ENCODE measurements at places on chromosomes 12 and 14.

- no peaks in the 10 kb centered on the region for H3K27me3 ChIP-seq
- H3K27ac ChIP-seq = no peak overlapping the region
- H3K4me1 ChIP-seq = no peaks in the 10 kb centered on the region
- no peak overlapping the region for H3K4me3 ChIP-seq
- DNase-seq = no peak
- no peaks in the 10 kb centered on the region for H3K36me3 ChIP-seq
Measured at GRCh38 chr12:95034750-95035149, 31.3 kb upstream of the NDUFA12 start.

DNA sequence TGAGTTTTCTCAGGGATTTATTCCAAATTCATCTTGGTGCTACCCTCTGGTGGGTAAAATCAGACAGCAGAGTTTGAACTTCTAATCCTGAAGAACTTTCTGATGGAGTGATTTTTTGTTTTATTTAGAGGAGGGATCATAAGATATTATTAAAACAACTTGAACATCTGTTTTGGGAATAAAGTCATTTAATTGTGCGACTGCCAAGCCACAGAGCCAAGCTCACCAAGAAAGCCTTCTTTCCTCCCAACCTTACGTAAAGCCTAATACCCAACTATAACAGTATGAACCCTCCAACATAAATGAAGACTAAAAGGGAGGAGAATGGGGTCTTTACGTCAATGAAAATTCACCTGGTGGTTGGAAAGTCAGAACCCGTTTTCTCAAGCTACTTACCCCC, 205.5 kb upstream of the IGF1 start:
- H3K36me3 ChIP-seq = no peaks in the 10 kb centered on the region
- H3K27me3 ChIP-seq = no peaks in the 10 kb centered on the region
- no peak for DNase-seq
- H3K27ac ChIP-seq = no peak overlapping the region
- no peak overlapping the region for H3K4me3 ChIP-seq
- no peaks in the 10 kb centered on the region for H3K4me1 ChIP-seq

DNA sequence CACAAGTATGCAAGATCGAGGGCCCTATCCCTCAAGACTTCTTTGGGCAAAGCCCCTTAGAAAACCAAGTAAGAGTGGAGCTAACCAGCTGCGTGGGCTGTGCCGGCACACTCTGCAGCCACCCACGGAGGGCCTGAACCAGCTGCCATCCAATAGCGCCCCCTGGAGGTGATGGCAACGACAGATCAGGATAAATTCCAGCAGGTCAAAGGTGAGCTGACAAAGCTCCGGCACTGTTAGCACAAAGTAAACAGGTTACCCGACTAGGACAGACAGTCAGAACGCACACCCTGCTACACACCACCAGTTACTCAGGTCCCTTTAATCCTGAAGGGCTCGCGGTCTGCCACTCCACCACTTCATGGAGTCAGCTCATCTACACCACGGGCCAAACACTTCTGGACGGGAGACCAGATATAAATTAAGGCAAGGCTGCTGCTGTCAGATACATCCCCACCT, 4.9 kb downstream of the ZBTB39 start:
- no peaks in the 10 kb centered on the region for H3K36me3 ChIP-seq
- H3K4me3 ChIP-seq = no peak overlapping the region
- peaks cover 3% of the 10 kb centered on the region for H3K4me1 ChIP-seq
- no peak overlapping the region for H3K27ac ChIP-seq
- H3K27me3 ChIP-seq = no peaks in the 10 kb centered on the region

DNA sequence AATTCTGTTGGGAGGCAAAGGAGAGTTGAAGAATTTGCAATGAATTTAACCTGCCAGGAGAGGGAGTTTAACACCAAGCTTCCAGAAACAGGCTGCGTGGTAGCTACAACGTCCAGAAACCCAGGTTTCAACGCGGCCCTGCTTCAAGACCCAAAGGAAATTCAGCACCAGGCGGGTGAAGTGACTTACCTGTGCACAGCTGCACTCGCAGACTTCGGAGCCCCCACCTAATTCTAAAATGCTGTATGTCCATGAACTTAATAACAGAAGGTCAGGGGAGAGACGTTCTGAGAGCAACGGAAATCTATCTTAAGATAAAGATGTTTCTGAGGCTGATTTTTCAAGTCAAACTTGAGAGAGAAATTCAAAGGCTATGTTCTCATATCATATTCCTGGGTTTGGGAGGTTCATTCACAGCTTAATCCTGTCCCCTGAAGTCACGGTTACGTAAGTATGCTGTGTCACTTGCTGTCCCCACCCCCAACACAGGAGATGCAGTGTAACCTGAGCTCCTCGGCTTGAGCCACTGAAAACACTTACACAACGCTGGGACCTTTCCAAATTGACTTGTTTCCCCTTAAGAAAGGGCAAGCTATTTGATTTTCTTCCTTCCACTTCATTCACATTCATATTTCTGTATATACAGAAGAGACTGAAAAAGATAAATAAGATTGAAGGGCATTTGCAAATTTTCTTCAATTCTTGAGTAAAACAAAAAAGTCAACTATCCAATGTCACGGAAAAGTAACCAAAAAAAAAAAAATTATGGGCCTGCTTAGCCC, 22.7 kb downstream of the CLIP1 start:
- H3K27me3 ChIP-seq = no peaks in the 10 kb centered on the region
- H3K27ac ChIP-seq = peak overlapping the region; percentile 61
- peak overlapping the region; percentile 8 for H3K4me3 ChIP-seq
- DNase-seq = peak; percentile 61
- no peaks in the 10 kb centered on the region for H3K36me3 ChIP-seq

- peaks cover 4% of the 10 kb centered on the region for H3K4me1 ChIP-seq
- DNase-seq = no peak
- no peak overlapping the region for H3K27ac ChIP-seq
- no peaks in the 10 kb centered on the region for H3K27me3 ChIP-seq
- no peak overlapping the region for H3K4me3 ChIP-seq
Measured at GRCh38 chr14:101220921-101221510, 317.5 kb upstream of the RTL1 start.

- no peak overlapping the region for H3K4me3 ChIP-seq
- no peaks in the 10 kb centered on the region for H3K4me1 ChIP-seq
- no peak for DNase-seq
- H3K27me3 ChIP-seq = no peaks in the 10 kb centered on the region
- H3K36me3 ChIP-seq = no peaks in the 10 kb centered on the region
Measured at GRCh38 chr14:65872536-65872935, 460.0 kb downstream of the FUT8 start.

- no peaks in the 10 kb centered on the region for H3K27me3 ChIP-seq
- DNase-seq = no peak
- no peak overlapping the region for H3K27ac ChIP-seq
- H3K36me3 ChIP-seq = no peaks in the 10 kb centered on the region
- H3K4me3 ChIP-seq = no peak overlapping the region
- H3K4me1 ChIP-seq = no peaks in the 10 kb centered on the region
Measured at GRCh38 chr12:78674311-78675090, 190.1 kb upstream of the SYT1 start.

DNA sequence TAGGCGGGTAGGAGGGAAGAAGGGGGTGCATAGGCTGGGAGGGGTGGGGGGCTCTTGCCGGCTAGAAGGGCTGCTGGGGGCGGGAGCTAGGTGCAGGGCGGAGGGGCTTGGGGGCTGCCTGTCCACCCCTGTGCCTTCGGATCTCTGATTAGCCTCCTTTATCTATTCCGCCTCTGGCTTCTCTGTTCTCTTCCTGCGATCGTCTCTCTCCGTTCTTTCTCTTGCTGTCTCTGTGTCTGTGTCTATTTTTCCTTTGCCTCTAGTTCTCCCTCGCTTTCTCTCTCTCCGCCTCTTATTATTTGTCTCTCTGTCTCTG, 166.7 kb upstream of the LHX5 start:
- H3K27me3 ChIP-seq = no peaks in the 10 kb centered on the region
- no peak overlapping the region for H3K27ac ChIP-seq
- H3K4me3 ChIP-seq = no peak overlapping the region
- no peak for DNase-seq
- no peaks in the 10 kb centered on the region for H3K4me1 ChIP-seq

- H3K4me3 ChIP-seq = no peak overlapping the region
- no peaks in the 10 kb centered on the region for H3K27me3 ChIP-seq
- no peaks in the 10 kb centered on the region for H3K36me3 ChIP-seq
Measured at GRCh38 chr12:95809000-95809680, 18.6 kb upstream of the NTN4 start.

DNA sequence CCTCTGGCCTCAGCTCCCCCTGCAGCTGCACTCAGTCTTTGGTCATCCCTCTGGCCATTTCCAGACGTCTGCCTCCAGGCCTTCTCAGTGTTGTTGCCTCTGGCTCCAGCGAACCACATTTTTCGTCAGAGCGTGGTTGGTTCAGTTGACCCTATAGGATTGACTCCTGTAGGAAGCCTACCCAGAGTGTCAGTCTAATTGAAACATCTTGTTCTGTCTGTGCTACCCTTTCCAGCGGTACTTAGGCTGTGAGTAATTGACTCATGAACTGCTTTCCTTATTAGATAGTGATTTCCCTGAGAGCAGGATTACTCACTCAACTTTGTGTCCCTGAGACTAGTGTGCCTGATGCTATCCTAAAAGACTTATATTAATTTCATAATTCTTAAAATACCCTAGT, 373.2 kb downstream of the ATP23 start:
- H3K27ac ChIP-seq = no peak overlapping the region
- no peaks in the 10 kb centered on the region for H3K27me3 ChIP-seq
- DNase-seq = no peak
- H3K36me3 ChIP-seq = no peaks in the 10 kb centered on the region
- H3K4me3 ChIP-seq = no peak overlapping the region

- H3K27me3 ChIP-seq = no peaks in the 10 kb centered on the region
- H3K27ac ChIP-seq = no peak overlapping the region
- H3K4me1 ChIP-seq = no peaks in the 10 kb centered on the region
- no peak overlapping the region for H3K4me3 ChIP-seq
- H3K36me3 ChIP-seq = no peaks in the 10 kb centered on the region
Measured at GRCh38 chr12:4540638-4541037, 1.9 kb downstream of the RAD51AP1 start.

DNA sequence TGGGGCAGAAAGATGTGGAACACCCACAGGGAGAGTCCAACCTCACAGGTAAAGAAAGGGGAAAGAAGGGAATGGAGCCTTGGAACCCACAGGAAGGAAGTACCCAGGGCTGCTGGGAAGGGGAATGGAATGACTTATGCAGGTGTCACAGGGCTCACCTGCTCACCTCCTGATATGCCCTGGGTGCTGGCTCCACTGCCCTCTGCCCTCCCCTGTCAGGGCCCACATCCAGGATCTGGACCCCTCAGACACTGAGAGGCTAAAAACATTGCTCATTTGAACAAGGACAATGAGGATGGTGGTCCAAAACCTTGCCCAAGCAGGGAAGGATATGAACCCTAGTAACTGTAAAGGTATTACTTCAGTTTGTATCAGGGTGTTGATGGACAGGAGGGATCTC, 19.3 kb downstream of the ZBTB39 start:
- no peaks in the 10 kb centered on the region for H3K36me3 ChIP-seq
- H3K27me3 ChIP-seq = no peaks in the 10 kb centered on the region
- no peak overlapping the region for H3K4me3 ChIP-seq
- DNase-seq = no peak

DNA sequence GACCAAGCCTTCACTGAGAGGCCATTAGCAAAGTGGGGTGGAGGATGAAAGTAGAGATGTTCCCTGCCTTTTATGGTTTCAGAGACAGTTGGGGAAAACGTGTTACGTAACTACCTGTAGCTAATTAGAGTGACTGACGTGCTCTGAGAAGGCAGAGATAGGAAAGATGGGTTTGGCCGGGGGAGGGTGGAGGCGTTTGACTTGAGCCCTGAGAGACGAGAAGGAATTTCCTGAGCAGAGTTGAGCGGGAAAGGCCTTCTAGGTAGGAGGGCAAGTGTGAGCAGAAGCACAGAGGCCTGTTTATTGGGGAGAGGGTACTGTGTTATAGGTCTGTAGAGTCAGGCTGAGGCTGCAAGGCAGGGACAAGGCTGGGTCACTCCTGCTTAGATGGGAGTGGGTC, 8.6 kb downstream of the TUNAR start:
- H3K4me3 ChIP-seq = no peak overlapping the region
- H3K27me3 ChIP-seq = no peaks in the 10 kb centered on the region
- no peak for DNase-seq
- no peaks in the 10 kb centered on the region for H3K36me3 ChIP-seq
- no peaks in the 10 kb centered on the region for H3K4me1 ChIP-seq

- H3K4me3 ChIP-seq = no peak overlapping the region
- H3K27ac ChIP-seq = no peak overlapping the region
- H3K4me1 ChIP-seq = no peaks in the 10 kb centered on the region
- H3K27me3 ChIP-seq = no peaks in the 10 kb centered on the region
Measured at GRCh38 chr14:64109819-64110554, 184.2 kb downstream of the ESR2 start.

DNA sequence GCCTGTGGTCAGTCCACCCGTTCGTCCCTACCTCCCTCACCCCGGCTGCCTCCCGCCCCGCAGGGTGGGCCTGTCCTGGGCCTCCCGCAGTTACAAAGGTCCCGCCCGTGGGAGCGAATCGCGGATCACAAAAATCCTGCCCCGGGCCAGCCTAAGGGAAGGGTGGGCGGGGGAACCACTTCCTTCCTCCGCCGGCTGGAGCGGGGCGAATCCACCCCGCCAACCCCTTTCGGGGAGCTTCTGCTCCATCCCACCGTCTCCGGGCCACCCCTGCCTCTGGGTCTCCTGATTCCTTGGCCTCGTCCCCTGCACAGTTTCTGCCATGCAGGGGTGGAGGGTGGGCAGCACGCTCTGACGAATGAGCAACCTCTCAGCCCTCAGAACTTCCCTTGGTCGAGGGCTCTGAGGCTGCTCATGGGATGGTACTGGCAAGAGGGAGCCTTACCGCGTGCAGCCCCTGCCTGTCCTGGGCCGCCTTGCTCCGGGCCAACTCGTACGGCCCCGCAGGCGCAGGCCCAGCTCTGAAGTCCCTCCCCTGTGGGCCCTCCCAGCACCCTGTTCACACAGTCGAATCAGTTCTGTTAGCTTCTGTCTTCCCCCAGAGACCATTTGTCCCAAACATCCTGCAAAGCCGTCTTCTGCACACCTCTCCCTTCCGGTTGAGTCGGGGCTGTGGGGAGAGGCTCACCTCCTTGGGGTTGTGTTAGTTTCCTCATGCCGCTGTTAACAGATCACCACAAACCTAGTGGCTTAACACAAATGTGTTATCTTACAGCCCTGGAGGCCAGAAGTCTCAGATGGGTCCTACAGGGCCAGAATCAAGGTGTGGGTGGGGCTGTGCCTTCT, 589 bp upstream of the HVCN1 start:
- peak overlapping the region; percentile 64 for H3K27ac ChIP-seq
- H3K4me3 ChIP-seq = peak overlapping the region; percentile 67
- peaks cover 3% of the 10 kb centered on the region for H3K4me1 ChIP-seq

GRCh38 chr12:119147847-119148448, 30.8 kb upstream of the HSPB8 start:
- no peak for DNase-seq
- no peaks in the 10 kb centered on the region for H3K36me3 ChIP-seq
- H3K27ac ChIP-seq = no peak overlapping the region
- H3K4me1 ChIP-seq = no peaks in the 10 kb centered on the region
- H3K27me3 ChIP-seq = no peaks in the 10 kb centered on the region

DNA sequence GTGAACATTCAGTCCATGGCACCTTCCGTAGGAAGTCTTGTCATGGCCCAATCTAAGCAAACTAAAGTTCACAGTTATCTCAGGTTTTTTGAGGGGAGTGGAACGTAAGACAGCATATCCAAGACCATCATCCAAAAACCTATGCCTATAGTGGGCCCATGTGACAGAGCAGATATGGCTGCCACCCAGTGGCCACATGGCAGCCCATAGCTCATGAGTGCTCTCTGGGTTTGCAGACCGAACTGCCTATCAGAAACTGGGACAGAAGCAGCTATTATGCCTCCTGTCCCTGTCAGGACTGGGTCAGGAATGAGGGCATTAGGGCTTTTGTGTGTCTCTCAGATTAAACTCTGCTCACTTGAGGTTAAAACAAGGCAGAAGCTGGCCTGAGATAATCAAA, 503.7 kb downstream of the NRXN3 start:
- no peak overlapping the region for H3K27ac ChIP-seq
- DNase-seq = no peak
- H3K4me1 ChIP-seq = no peaks in the 10 kb centered on the region
- no peaks in the 10 kb centered on the region for H3K36me3 ChIP-seq
- H3K27me3 ChIP-seq = no peaks in the 10 kb centered on the region
